ENCODE measurements at places on chromosomes 16 and 17.

- DNase-seq, result no peak
Observed at GRCh38 chr17:6323626-6324356, 111.1 kb downstream of the AIPL1 start.

DNA sequence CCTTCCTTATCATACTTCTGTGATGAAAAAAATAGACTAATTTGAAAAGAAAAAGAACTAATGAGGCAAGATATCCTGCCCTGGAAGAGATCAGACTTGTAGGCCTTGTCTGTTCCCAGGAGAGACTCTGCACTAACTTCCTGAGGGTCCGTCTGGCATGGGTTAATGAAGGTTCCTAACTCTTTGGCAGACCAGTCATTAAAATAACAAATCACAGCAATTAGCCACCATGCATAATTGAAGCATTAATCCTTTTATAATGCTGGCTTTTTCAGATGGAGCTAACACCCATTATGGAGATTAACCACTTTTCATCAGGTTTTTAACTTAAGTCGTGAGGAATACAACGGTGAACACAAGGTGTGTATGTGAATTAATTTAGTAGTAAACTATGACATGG lies 10.4 kb upstream of the KRT10 start:
- DNase-seq, result no peak

- DNase-seq, result no peak
Observed at GRCh38 chr16:55943267-55943666, 68.1 kb upstream of the CES5A start.

GRCh38 chr17:48723423-48724250 lies 652 bp downstream of the PRAC2 start:
- no peak for DNase-seq

- DNase-seq, result no peak
Observed at GRCh38 chr17:82947051-82947991, 107.5 kb upstream of the ZNF750 start.

GRCh38 chr16:84952335-84953189 lies 58.8 kb downstream of the ZDHHC7 start:
- peak; percentile 87 for DNase-seq

DNA sequence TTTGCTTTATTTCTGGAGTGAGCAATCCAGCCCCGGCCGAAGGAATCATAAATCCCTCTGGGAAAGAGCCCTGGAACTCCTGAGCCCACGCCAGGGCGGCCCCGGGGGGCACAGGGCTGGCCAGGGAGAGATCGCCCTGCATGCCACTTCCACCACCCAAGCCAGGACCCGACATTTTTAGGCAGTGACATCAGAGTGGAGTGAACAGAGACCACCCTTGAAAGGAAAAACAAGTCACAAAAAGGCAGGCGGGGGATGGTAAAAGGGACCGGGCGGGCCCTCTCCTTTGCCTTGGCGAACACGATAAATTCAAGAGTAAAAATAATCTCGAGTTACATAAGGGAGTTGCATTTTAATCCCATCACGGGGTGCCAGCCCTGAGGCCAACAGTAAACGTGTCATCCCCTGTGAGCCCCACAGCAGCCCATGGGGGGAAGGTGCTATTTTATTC lies 284.1 kb downstream of the C16orf95 start:
- no peak for DNase-seq

GRCh38 chr17:40472733-40473452 lies 28.5 kb downstream of the TNS4 start:
- DNase-seq, result no peak

GRCh38 chr16:25189305-25189704 lies 27.4 kb upstream of the AQP8 start:
- no peak for DNase-seq

GRCh38 chr17:74773871-74774286 lies 2.3 kb downstream of the NAT9 start:
- DNase-seq, result no peak

GRCh38 chr17:80601146-80601545 lies 56.5 kb downstream of the RPTOR start:
- DNase-seq, result no peak

- no peak for DNase-seq
Observed at GRCh38 chr17:9287306-9287705, 266.0 kb downstream of the NTN1 start.

DNA sequence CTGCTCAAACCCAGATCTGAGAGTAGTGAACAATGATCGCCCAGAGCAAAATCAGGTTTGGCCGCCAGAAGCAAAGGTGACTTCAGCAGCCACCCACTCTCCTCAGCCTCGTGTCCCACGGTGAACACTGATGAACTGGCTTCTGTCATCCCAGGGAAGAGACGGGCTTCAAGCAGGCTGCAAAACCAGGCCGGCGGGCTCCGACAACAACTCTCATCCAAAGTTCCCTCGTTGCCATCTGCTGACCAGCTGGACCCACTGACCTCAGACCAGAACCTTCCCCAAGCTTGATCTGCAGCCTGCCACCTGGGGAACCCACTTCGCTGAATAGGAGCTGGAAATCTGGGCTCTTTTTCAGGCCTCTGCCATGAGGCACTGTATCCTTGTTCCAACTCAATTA lies 69.6 kb upstream of the MRTFB start:
- DNase-seq, result no peak

GRCh38 chr16:50847166-50847565 lies 105.3 kb downstream of the CYLD start:
- DNase-seq, result no peak

DNA sequence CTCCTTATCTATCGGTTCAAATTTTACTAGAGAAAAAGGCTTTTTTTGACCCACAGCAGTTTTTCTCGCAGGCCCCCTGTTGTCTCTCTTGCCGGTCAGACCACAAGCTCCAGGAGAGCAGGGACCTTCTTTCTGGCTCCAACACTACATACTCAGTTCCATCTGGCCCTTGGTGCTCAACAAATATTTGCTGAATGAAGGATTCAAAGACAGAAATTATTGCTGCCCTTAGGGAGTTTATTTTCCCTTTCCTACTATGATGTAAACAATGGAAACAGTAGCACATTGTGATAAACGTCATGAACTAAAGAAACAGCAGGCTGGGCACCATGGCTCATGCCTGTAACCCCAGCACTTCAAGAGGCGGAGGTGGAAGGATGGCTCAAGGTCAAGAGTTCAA lies 59.0 kb upstream of the ATP2A3 start:
- no peak for DNase-seq

GRCh38 chr16:60170196-60170595 lies 1436.1 kb upstream of the GOT2 start:
- DNase-seq, result no peak

GRCh38 chr17:45164734-45165269 lies 3.1 kb downstream of the HEXIM2 start:
- no peak for DNase-seq

- DNase-seq, result no peak
Observed at GRCh38 chr16:87706278-87707000, 59.3 kb downstream of the KLHDC4 start.

Measured in midbrain (tissue), 1 donor.